DMS 273 treated with DMSO at 0.1 percent for 48 hours (cell line): ENCODE measurements at places on chromosomes 13 and 19.

DNA sequence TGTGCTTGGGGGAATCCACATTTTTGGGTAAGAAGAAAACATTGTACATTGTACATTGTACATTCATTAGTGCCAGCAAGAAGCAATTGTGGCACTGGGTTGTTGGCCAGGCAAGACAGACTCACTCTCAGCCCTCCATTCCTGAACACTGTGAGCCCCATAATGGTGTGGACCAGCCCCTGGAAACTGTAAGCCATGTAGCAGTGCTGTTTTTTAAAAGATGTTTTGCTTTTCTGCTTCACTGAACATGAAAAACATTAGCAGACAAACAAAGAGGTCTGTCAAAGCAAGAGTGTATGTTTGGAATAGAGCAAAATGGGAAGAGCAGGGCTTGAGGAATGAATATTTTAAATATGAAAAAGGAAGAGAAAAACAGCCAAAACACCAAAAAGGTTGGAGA is 39.1 kb upstream of the IL17D start:
- no peak for DNase-seq

DNA sequence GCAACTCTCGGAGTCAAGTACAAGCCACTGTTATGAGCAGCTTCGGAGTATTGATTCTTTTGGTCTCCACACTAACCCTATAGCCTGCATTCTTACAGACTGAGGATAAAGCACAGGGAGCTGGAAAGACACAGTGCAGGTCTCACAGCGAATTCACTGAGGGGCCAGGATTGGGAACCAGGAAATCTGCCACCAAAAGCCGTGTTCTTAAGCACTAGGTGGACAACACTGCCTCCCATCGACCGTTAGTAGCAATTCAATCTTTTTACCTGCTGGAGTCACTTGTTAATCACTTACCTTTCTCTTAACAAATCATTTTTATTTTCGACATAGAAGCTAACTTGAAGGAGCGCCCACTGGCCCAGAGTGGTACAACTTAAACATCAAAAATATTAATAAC is 6.3 kb downstream of the PMIS2 start:
- no peak for DNase-seq

DNA sequence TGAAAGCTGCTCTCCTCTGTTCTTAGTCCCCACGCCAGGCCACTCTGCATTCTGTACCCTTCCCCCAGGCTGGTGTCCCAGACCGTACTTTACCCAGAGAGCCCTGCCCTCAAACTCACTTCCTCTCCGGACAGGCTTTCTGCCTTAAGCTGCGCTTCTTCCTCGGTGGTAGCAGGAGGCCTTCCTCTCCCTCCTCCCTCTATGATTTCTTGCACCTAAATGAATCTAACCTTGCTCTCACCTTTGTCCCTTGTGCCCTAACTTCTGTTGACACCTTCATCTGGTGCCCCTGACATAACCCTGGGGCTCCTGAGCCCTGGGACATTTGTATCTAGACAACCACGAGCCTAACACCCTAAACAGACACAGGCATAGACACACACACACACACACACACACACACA is 29.6 kb upstream of the CEACAM21 start:
- no peak for DNase-seq

GRCh38 chr13:40895227-40896184 is 106.1 kb downstream of the SLC25A15 start:
- DNase-seq: no peak

GRCh38 chr13:112574416-112574815 is 13.5 kb downstream of the TUBGCP3 start:
- no peak for DNase-seq
